Esophagus muscularis mucosa (tissue), 4 donors: ENCODE measurements at places on chromosomes 4 and X. TPM values are rescaled to one million over a fixed set of nuclear protein-coding genes. Genes with fewer than 3 reads are reported as not detected.

DNA sequence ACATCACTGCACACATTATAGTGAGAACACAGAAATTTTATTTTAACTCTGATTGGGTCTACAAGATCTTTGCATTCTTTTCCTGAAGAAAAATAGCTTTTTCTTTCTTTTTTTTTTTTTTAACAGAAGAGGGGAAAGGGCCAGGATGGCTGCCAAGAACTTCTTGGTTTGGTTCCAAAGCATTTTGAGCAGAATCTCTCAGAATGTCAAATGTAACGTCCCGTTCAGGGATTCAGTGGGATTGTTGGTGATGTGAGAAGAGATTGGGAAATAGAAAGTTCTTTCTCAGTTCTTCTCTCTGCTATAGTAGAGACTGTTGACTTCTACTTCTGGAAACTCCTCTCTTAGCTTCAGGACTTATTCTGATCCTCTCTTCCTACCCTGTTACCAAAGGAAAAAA, 70.9 kb upstream of the CBR4 start:
- DNase-seq, result no peak

DNA sequence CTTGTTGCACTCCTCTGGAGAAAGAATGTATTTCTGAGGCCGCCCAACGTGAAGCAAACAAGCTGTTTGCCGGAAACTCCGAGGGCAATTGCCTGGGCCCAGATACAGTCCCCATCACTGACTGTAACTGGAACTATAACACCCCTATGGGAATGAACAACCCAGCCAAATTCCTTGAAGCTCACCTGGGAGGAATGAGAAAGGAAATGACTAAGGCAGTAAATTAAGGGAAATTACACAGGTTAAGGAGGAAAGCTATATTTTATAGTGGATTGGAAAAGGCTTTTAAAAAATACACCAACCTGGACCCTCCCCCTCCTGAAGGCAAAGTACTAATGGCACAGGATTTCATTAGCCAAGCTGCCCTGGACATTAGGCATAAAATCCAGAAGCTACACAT, 11.7 kb upstream of the HERC5 start:
- DNase-seq, result no peak

DNA sequence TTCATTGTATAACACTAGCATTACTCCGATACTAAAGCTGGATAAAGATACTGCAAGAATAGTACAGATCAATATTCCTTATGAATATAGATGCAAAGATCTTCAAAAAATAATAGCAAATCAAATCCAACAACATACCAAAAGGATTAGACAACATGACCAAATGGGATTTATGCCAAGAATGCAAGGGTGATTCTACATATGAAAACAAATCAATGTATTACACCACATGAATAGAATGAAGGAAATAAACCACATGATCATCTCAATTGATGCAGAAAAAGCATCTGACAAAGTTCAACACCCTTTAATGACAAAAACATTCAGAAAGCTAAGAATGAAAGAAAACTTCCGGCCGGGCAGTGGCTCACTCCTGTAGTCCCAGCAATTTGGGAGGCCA, 42.8 kb downstream of the CUL4B start:
- DNase-seq, result no peak

GRCh38 chrX:15676886-15677285, 12.3 kb upstream of the CLTRN start:
- no peak for DNase-seq

GRCh38 chrX:44817029-44817428, 26.8 kb upstream of the DUSP21 start:
- DNase-seq, result no peak

DNA sequence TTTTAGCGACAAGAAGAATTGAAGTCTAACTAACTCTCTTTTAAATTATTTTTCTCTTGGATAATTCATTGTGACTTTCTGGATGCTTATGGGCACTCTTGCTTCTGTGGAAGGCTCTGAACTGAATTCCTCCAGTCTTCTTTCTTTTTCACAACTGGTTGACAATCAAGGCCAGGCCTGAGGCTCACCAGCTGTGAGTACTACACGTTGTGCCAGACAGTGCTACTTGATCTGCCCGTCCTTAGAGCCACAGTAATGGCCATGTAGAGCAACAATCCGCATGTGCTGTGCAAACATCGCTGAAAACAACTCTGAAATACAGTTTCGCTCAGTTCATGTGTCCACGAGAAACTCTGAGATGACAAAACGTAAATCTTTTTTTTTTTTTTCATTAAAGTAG, 1336.3 kb upstream of the AGA start:
- DNase-seq, result no peak

- no peak for DNase-seq
Measured at GRCh38 chrX:107677501-107677901, 49.2 kb downstream of the PRPS1 start.

DNA sequence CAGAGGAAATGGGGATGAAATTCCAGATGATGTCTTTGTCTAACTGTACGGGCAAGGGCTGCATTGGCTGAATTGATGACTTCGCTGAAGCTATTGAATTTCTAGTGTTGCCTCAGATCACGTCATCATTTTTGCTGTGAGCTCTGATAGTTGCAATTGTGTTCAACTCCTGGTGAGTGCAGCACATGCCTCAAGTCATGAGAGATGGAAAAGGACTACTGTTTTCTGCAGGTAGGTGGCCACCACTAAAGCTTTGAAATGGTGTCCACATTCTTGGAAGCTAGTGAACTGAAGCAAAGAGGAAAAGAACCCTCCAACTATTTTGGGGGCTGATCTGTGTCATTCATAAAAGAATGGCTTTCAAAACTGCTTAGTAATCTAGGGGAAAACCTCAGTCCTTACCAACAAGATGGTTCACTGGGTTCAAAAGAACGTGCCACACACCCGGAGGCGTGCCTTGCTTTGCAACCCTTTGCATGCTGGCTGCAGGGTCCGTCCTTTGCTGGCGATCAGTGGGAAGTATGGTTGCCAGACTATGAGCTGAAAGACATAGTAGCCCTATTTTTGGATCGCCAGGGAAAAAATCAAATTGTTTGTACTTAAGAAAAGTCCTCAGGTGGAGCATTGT, 88.1 kb upstream of the STOX2 start:
- DNase-seq, result no peak

- DNase-seq, result no peak
Measured at GRCh38 chr4:145490796-145491195, 9.1 kb downstream of the SMAD1 start.

Gene LIMCH1
- total RNA-seq, result 75.8 TPM

GRCh38 chr4:7595934-7596461, 161.3 kb upstream of the PSAPL1 start:
- DNase-seq, result no peak

Gene NEIL3
- total RNA-seq, result not detected

GRCh38 chrX:150050387-150050786, 112.1 kb upstream of the EOLA2 start:
- no peak for DNase-seq

DNA sequence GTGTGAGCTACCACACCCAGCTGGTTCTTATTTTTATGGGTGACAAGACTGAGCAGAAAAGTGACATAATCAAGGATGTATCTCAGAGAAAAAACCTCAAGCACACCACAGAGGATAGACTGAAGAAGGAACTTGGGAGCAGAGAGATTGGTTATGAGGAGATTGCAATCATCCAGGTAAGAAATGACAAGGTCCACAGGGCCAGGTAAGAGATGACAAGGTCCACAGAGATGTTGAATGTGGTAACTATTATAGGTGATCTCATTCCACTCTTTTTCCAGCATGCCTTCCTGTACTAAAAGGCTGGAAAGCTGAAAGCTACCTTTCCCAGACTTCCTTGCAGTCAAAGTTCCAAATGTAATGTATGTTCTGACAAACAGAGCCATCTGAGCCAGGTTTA, 15.9 kb upstream of the RBM47 start:
- no peak for DNase-seq

DNA sequence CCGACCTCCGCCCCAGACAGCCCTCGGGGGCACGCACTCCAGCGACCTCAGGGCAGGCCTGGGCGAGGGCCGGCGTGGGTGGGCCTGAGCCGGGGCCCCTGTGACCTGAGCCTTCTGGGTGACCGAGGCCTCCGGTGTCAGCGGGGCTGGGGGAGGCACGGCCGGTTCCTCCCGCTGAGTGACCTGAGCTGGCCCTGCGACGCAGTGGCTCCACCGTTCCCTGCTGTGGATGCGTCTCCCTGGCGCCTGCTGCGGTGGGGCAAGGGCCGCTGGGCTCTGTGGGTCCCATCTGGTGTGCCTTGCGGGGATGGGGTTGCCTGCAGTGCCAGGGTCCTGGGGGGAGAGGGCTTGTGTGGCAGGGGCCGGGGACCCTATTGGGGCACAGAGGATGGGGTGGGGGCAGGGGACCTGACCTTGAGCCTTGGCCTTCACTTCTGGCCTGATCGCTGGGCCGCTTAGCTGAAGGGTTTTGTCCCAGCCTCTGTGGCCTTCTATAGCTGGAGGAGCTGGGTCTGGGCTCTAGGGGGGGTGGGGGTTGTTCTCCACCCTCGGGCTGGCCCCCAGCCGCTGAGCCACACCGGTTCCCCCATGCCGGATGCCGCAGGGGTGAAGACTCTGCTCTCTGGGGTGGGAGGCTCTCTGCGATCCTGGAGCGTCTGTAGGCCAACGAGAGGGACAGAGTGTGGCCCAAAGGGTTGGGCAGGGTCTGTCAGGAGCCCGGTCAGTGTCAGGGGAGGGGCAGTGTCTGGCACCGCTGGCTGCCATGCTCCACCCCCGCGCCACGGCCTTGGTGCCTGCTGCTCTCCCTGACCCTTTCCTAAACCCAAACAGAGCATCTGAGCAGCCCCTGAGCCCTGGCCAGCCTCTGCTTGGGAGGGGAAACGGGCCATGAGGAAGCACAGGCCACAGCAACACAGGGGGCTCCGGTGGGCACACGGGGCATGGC, 2.3 kb downstream of the NAT8L start:
- DNase-seq, result no peak

- no peak for DNase-seq
Measured at GRCh38 chr4:26748811-26749210, 111.8 kb upstream of the STIM2 start.

GRCh38 chr4:88735564-88735963, 37.9 kb upstream of the NAP1L5 start:
- no peak for DNase-seq

GRCh38 chrX:18971506-18971905, 12.4 kb downstream of the PHKA2 start:
- DNase-seq, result no peak

GRCh38 chr4:181168011-181168805, 1075.0 kb upstream of the TENM3 start:
- no peak for DNase-seq

DNA sequence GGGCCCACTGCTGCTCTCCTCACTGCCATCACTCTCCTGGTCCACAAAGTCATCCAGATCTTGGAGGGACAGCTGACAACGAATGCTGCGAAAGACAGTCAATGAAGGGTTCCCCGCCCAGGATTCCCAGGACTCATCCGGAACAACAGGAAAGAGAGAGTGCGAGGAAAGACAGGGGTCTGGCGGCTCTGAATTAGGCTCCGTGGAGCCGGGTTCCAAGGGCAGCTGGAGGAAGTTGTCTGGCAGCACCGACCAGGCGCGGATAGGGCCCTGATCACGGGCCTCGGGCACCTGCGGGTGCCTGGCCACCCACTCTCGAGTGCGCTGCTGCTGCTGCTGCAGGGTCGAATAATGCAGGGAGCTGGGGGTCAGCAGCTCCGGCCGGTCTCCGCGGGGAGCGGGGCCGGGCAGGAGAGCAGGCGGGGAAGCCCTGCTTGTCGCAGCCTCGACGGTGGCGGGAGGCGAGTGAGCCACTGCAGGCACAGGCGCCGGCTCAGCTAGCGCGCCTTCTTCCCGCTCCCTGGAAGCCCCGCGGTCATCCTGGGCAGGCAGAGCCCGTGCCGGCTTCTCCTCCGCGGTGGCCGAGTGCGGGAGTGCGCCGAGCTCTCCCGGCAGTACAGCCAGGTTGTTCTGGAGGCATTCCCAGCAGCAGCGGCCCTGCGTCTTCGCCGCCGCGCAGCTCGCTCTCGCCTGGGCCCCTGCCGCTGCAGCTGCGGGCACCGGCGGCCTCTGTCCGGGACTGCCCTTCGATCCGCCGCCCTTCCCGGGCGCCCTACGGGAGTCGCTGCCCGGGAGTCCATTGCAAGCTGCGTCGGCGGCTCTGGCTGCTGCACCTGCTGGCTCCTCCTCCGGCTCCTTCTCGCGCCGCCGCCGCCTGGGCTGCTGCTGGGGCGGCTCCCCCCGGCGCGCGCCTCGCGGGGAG, 1.1 kb downstream of the SOWAHB start:
- no peak for DNase-seq

GRCh38 chr4:25991340-25991739, 77.3 kb downstream of the SMIM20 start:
- no peak for DNase-seq

DNA sequence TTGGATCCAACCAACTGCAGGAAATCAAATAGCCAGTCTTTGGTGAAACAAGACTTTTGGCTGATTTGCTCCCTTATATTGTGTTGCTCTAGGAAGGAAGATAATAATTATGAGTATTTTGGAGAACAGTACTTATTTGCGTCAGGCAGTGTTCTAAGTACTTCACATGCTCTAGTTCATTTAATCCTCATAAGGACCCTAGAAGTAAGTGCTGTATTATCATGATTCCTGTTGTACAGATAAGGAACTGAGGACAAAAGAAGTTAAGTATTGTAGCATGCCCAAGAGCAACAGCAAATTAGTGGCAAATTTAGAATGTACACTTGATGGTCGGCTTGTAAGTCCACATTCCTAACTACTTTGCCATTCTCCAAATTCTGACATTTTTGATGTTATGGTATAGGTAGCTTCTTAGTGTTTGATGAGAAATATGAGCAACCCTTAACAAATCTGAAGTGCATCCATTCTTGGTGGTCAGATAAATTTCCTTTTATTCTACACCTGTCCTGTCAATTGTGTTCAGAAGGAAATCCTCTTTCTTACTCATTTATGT, 72.0 kb downstream of the SPRY1 start:
- no peak for DNase-seq

Gene UGT2A1
- not detected for total RNA-seq

GRCh38 chrX:65696613-65697012, 29.2 kb downstream of the MSN start:
- DNase-seq, result no peak

DNA sequence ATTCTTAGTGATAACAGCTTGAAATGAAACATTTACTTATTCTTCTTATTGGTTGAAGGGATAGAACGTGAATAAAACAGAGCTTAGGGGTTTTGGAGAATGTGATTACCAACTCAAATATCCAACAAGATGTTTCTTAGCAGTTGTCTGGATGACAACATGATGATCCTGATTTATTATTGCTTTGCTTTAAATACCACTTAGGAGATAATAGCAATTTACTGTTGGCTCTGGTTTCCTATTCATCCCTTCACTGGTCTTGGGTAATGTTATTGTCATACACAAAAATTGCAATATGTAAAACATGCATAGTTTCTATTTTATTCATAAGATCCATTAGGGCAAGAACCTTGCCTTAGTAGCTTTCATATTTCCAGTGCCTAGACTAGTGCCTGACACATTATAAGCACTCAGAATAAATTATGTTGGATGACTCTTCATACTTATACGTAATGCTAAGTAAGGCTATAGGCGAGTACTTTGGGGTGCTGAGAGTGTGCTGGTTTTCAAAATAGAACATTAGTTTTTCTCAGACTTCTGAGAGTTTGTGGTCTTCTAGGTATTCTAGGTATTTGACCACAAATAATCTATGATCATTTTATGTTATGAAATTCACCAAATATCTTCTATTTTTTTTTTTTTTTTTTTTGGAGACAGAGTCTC, 58.6 kb upstream of the PGRMC2 start:
- no peak for DNase-seq
